ENCODE measurements at places on chromosomes 7 and 10. TPM values are rescaled to one million over a fixed set of nuclear protein-coding genes. Genes with fewer than 3 reads are reported as not detected.

- no peaks in the 10 kb centered on the region for H3K4me1 ChIP-seq
- no peak overlapping the region for H3K4me3 ChIP-seq
- no peak overlapping the region for H3K27ac ChIP-seq
Measured at GRCh38 chr7:91832493-91833045, 47.9 kb downstream of the MTERF1 start.

DNA sequence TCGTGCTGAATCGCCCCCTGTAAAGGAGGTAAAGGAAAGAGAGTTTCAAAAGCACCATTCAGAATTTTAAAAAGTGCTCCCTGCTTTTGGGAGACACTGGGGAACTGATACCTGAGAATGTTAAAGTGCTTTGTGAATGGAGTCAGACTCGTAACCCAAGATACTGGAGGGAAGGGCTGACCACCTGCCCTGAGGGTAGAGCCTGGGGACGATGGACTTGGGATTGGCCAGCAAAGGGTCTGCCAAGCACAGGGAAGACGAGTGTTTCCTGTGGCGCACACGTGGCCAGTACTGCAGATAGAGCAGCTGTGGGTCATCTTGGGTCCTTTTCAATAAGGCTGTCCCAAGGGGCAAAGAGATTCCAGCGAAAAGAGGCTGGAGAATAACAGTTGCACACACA, 1284.1 kb upstream of the AUTS2 start:
- DNase-seq, result no peak
- no peak overlapping the region for H3K27ac ChIP-seq
- no peaks in the 10 kb centered on the region for H3K4me1 ChIP-seq
- H3K4me3 ChIP-seq, result no peak overlapping the region
- H3K27me3 ChIP-seq, result no peaks in the 10 kb centered on the region

DNA sequence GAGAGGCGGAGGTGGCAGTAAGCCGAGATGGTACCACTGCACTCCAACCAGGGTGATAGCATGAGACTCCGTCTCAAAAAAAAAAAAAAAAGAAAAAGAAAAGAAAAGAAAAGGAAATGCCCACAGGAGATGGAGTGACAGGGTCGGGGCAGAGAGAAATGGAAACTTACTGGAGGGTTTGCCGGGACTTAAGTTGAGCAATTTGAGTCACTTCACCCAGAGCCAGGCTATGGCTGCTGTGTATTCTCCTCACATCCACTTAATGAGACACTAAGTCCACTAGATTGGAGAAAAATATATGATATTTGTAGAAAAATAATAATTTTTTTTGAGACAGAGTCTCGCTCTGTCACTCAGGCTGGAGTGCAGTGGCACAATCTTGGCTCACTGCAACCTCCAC, 4.6 kb upstream of the PFKFB3 start:
- H3K27me3 ChIP-seq, result no peaks in the 10 kb centered on the region
- H3K4me1 ChIP-seq, result peaks cover 60% of the 10 kb centered on the region
- H3K27ac ChIP-seq, result peak overlapping the region; percentile 92
- H3K4me3 ChIP-seq, result no peak overlapping the region
- H3K36me3 ChIP-seq, result no peaks in the 10 kb centered on the region
- no peak for DNase-seq

- peak overlapping the region; percentile 98 for H3K27ac ChIP-seq
- no peaks in the 10 kb centered on the region for H3K27me3 ChIP-seq
- peak overlapping the region; percentile 87 for H3K4me3 ChIP-seq
- peak; percentile 97 for DNase-seq
- H3K36me3 ChIP-seq, result no peaks in the 10 kb centered on the region
Measured at GRCh38 chr10:104120903-104121484, 977 bp upstream of the SFR1 start.

DNA sequence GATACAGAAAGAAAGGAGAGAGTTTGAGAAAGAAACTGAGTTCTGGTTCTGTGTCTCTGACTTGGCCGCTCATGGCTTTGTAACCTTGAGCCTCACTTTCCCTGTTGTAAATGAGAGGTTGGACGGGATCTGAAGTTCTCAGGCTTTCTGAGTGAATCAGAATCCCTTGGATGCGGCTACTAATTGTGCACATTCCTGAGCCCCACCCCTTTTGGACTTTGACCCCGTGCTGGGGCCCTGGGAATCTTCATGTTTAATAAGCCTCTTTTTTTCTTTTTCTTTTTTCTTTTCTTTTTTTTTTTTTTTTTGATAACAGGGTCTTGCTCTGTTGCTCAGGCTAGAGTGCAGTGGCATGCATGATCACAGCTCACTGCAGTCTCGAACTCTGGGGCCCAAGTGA, 26.9 kb downstream of the SLC25A28 start:
- no peaks in the 10 kb centered on the region for H3K36me3 ChIP-seq
- H3K27me3 ChIP-seq, result no peaks in the 10 kb centered on the region
- no peak overlapping the region for H3K4me3 ChIP-seq

DNA sequence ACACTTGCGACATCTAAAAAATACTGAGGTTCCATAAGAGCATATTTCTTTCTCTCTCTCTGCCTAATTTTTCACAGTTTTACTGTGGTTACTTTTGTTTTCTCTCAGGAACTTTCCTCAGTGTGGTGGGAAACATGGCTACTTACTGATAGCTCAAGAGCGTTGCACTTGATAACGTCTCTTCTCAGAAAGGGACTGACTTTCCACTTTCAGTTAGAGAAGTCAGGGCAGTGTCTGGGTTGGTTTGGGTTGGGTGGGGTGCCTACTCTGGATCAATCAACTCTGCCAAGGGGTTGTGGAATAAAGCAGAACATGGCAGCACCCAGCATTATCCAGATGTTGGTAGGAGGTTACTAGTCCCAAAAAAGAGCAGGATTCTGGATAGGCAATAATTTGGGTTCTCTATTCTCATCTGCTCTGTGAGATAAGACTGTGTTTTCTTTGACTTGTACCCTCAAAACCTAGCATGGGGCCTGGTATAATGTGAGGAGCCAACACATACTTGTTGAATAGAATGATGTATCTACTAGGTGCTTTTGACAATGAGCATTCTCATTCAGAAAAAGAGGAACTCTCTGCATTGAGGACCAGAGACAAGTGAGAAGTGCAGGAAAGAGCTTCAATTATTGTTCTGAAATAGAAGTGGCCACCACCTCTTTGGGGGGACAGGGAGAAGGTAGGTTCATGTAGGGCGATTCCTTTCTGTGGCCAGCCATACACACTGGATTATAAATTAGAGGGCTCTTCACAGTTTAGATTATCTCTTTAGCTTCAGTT, 315.7 kb downstream of the REEP3 start:
- no peak for DNase-seq
- no peaks in the 10 kb centered on the region for H3K4me1 ChIP-seq
- H3K27me3 ChIP-seq, result no peaks in the 10 kb centered on the region
- no peaks in the 10 kb centered on the region for H3K36me3 ChIP-seq

GRCh38 chr7:45606931-45607330, 32.8 kb downstream of the ADCY1 start:
- no peak overlapping the region for H3K4me3 ChIP-seq
- no peaks in the 10 kb centered on the region for H3K27me3 ChIP-seq
- no peaks in the 10 kb centered on the region for H3K36me3 ChIP-seq
- no peak for DNase-seq

GRCh38 chr7:157431951-157432540, 95.2 kb downstream of the DNAJB6 start:
- no peak for DNase-seq
- no peak overlapping the region for H3K27ac ChIP-seq
- H3K27me3 ChIP-seq, result no peaks in the 10 kb centered on the region
- peak overlapping the region; percentile 57 for H3K4me3 ChIP-seq

DNA sequence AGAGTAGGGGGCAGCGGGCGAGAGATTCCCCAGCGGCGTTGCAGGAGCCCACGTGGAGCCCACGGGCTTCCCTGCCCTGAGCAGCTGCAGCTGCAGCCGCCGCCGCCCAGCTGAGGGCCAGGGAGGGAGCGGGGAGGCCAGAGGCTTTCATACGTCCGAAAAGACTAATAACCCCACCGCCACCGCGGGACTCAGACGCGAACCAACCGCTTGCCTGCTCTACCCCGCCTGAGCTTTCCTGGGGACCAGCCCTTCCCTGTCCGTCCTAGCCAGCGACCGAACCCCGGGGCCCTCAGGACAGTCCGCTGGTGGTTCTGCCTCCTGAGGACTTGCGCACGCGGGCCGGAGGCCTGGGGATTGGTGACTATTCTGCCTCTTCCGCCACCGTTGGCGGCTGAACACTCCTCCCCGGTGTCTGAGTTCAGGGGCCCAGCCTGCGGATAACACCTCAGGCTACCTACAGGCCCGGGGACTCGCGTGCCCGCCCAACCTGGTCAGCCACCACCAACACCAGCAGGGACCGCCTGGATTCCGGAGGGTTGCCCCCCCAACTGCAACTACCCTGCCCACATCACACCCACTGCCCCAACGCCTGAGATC, 18.4 kb downstream of the IFT22 start:
- H3K27ac ChIP-seq, result no peak overlapping the region
- H3K4me1 ChIP-seq, result peaks cover 4% of the 10 kb centered on the region
- no peak for DNase-seq
- H3K27me3 ChIP-seq, result peaks cover 17% of the 10 kb centered on the region
- H3K4me3 ChIP-seq, result peak overlapping the region; percentile 36

DNA sequence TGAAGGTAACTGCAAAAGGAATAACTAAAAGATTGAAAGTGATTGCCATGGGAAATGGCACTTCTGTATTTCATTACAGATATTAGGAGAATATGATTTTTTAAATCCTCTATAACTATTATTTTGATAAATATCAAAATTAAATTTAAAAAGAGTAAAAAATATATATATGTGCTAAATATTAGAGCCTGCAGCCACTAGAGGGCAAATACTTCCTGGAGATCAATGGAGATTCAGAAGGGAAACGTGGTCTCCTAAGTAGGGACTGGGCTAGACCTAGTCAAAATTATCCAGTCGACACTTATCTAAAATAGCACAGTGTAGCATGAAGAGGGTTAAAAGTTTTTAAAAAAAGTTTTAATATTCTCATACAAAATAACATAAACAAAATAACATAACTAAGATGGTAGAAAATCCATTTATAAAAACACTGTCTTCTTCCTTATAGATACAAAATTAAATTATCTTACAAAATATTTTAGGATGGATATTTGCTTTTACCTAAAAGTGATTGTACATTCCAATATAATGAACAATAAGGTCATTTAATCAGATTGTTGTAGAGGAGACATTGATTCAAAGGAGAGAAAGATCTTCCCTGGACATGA, 434.3 kb downstream of the MDFIC start:
- no peak for DNase-seq
- no peak overlapping the region for H3K4me3 ChIP-seq
- no peaks in the 10 kb centered on the region for H3K4me1 ChIP-seq
- H3K36me3 ChIP-seq, result no peaks in the 10 kb centered on the region
- no peak overlapping the region for H3K27ac ChIP-seq

GRCh38 chr10:116526219-116526618, 19.5 kb upstream of the PNLIP start:
- H3K4me1 ChIP-seq, result no peaks in the 10 kb centered on the region
- H3K27ac ChIP-seq, result no peak overlapping the region
- no peaks in the 10 kb centered on the region for H3K27me3 ChIP-seq
- no peaks in the 10 kb centered on the region for H3K36me3 ChIP-seq
- no peak for DNase-seq
- H3K4me3 ChIP-seq, result no peak overlapping the region

GRCh38 chr7:43071604-43072003, 40.8 kb upstream of the HECW1 start:
- H3K27me3 ChIP-seq, result no peaks in the 10 kb centered on the region
- H3K27ac ChIP-seq, result no peak overlapping the region
- DNase-seq, result no peak
- no peaks in the 10 kb centered on the region for H3K4me1 ChIP-seq
- H3K4me3 ChIP-seq, result no peak overlapping the region

DNA sequence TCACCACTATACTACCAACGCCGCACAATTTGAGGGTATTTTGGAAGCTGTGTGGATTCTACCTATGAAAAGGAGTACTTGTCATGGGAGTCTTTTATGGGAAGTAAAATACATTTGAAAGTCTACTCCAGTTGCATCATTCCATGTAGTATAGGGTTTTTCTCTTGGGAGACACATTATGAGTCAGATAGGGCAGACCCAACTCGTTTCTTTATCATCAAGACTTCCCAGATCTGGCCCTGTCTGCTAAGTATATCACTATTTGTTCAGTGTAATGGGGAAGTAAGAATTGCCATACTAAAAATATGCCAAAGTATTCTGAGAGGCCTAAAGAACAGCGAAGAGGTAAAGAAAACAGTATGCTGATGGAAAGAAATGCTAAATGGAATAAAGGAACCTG, 144.2 kb downstream of the SPAG6 start:
- no peaks in the 10 kb centered on the region for H3K4me1 ChIP-seq
- no peaks in the 10 kb centered on the region for H3K36me3 ChIP-seq
- H3K4me3 ChIP-seq, result no peak overlapping the region
- no peak for DNase-seq
- H3K27ac ChIP-seq, result no peak overlapping the region
- no peaks in the 10 kb centered on the region for H3K27me3 ChIP-seq

GRCh38 chr7:41887416-41887815, 184.5 kb upstream of the INHBA start:
- no peaks in the 10 kb centered on the region for H3K36me3 ChIP-seq
- no peak overlapping the region for H3K27ac ChIP-seq
- no peak for DNase-seq
- no peak overlapping the region for H3K4me3 ChIP-seq
- H3K27me3 ChIP-seq, result no peaks in the 10 kb centered on the region

DNA sequence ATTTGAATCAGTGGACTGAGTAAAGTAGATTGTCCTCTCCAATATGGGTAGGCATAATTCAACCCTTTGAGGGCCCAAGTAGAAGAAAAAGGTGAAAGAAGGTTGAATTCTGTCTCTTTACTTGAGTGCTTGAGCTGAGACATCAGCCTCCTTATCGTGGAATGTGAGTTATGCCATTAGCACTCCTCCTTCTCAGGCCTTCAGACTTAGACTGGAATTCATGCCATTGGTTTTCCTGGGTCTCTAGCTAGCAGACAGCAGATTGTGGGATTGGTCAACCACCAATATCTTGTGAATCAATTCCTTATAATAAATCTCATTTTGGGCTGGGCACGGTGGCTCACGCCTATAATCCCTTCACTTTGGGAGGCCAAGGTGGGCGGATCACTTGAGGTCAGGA, 89.2 kb downstream of the CUL2 start:
- H3K27ac ChIP-seq, result no peak overlapping the region
- no peaks in the 10 kb centered on the region for H3K27me3 ChIP-seq
- H3K4me1 ChIP-seq, result no peaks in the 10 kb centered on the region
- no peak for DNase-seq

- no peaks in the 10 kb centered on the region for H3K4me1 ChIP-seq
- no peaks in the 10 kb centered on the region for H3K27me3 ChIP-seq
- H3K4me3 ChIP-seq, result no peak overlapping the region
Measured at GRCh38 chr7:104936546-104936945, 77.5 kb upstream of the KMT2E start.

HMX2 gene
- not detected for total RNA-seq

HTR5A gene
- not detected for total RNA-seq

HOXA11 gene
- total RNA-seq, result 0.28 TPM

GIGYF1 gene
- 35.7 TPM for total RNA-seq

LIPN gene
- not detected for total RNA-seq

AMPH gene
- total RNA-seq, result 5.3 TPM

FAM200A gene
- total RNA-seq, result 3.1 TPM

EPO gene
- total RNA-seq, result not detected

FAM131B gene
- 3.3 TPM for total RNA-seq
